Pons (tissue), 1 donor: ENCODE measurements at places on chromosomes 2 and 18.
A peak's percentile ranks its signal among the peaks of the same experiment; 100 is the strongest.

GRCh38 chr2:181313845-181314244 is 143.3 kb upstream of the ITGA4 start:
- no peak for DNase-seq

- DNase-seq, result no peak
Observed at GRCh38 chr18:13185675-13186198, 32.8 kb upstream of the LDLRAD4 start.

DNA sequence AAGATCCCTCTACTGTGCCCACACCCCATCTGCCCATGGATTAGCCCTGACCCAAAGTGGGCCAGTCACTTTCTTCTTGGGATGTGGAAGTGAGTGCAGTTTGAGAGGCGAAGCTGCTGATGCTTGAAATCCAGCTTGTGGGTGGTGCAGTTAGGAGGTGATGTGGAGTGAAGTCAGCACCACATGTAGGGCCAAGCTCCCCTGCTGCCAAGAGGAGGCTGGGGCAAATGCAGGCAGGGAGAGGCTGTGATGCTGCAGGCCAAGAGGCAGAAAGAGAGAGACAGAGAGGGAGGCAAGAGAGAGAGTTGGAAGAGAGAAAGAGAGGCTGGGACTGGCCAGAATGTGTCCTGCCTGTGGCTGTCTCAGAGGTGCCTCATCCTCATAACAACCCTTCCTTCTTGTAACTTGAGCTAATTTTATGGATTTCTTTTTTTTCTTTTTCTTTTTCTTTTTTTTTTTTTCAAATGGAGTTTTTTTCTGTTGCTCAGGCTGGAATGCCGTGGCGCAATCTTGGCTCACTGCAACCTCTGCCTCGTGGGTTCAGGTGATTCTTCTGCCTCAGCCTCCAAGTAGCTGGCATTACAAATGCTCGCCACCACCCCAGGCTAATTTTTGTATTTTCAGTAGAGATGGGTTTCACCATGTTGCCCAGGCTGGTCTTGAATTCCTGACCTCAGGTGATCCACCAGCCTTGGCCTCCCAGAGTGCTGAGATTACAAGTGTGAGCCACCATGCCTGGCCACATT is 35.3 kb upstream of the CAB39 start:
- DNase-seq, result no peak

- no peak for DNase-seq
Observed at GRCh38 chr2:176473851-176474250, 204.6 kb downstream of the MTX2 start.

DNA sequence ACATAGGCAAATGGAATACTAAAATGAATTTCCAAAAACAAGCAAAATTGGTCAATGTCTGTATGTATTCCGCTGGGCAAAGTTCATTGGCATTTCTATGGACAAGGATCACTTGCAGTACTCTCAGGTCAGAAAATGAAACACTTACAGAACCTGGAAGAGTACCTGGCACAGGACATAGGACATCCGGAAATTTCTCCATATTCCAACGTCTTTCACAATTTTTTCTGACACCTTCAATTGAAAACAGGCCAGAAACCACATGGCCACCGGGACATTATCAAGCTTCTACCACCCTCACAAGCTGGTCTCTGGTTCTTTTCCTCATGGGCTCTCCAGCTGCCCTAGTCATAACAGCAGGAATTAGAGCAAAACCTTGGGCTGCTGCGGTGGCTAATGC is 96.9 kb upstream of the MSH6 start:
- DNase-seq, result no peak

DNA sequence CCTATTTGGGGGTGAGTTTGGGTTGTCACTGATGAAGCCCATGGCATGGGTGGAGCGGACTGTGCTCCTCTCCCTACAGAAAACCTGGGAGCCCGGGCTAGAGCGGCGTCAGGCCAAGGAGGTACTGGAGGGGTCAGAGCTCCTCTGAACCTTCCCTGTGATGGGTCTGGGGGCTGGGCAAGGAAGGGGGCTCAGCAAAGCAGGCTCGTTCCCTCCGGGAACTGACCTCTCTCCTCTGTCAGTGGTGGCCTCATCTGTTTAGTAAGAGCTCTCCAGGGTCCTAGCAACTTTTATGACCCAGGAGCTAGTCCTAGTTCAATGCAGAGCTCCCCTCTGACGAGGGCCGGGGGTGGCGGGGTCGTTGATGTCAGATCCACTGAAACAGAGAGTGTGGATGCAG is 62.4 kb upstream of the OTOF start:
- DNase-seq, result no peak

DNA sequence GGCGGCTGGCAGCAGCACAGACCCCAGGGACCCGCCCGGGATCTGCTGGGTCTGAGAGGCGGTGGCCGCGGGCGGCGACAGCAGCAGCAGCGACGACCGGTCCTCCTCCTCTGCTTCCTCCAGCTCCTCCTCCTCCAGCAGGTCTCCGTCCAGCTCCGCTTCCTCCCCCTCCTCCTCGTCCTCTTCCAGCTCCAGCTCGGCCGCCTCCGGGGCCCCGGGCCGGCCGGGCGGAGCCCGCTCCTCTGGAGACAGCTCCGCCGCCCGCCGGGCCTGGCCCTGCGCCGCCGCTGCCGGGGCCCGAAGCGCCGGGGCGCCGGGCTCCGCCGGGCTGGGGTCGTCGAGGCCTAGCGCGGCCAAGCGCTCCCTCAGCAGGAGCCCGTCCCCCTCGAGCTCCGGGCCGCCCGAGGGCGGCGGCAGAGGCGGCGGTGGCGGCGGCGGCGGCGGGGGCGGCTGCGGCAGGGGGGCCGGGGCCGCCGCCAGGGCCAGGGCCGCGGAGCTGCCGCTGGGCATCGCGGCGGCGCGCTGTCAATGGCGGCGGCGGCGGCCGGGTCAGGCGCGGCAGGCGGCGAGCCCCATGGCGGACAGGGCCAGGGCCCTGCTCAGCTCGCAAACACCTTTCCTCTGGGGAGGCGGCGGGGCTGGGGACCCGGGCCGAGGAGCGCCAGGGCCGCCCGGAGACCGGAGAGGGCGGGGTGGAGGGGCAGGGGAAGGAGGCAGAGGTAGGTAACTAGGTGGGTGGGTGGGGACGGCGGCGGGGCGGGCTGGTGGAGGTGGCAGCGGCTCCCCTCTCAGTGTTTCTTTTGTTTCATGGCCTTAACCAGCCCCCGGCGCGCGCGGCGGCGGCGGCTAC is 445 bp downstream of the MEX3C start:
- peak; percentile 27 for DNase-seq

GRCh38 chr2:177073611-177074010 is 139.0 kb upstream of the HNRNPA3 start:
- DNase-seq, result no peak

DNA sequence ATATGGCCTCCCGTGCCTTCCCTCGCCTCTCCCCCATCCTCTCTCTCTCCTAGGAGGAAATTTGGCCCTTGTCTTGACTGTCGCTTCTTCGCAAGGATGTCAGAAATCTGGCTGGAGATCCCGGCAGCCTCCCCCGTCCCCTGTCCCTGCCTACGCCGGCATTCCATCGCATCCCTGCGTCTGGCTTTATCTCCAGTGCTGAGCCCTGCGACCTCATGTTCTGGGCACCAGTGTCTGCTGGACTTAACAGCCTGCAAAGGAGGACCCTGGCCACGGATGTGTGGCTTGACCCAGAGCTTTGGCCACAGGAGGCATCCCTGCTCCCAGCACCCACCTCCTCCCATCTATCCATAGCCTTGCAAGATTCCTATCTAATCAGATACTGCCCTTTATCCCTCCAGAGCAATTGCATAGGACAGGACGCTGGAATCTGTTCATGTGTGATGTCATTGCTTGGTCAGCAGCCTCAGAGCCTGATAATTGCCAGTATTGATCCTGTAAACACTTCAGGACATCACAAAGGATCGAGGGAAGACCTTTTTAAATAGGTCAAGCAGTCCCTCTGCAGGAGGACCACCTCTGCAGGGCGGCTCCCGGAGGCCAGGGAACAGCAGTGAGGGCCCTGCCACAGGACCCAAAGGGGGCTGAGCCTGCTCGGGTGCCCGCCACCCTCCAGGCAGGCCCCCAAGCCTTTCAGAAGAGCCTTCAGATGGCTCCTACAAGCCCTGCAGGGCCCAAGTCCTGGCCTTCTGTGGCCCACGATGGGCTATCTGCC is 168.2 kb downstream of the TWIST2 start:
- DNase-seq, result no peak

DNA sequence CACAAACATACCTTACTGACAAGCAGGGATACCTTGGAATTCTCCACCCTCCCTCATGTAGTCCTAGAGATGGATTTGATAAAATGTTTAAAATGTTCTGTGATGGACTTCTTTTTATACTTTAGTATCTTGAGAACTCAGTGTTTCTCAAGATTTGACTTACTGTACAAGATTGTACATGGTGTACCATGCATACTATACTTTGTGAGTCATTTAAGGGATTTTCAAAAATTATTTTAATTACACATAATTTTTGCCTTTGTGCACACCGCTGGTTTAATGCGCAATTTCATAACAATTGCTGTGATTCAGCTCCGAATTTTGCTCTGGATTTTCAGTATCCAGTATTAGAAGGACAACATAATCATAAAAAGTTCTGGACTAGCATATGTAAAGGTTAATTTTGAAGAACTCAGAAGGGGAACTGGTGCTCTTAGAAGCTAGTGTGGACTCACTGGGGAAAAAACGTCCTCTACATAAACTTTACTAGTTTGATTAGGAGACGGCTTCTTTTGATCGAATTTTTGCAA is 78.6 kb upstream of the ACSL3 start:
- no peak for DNase-seq

DNA sequence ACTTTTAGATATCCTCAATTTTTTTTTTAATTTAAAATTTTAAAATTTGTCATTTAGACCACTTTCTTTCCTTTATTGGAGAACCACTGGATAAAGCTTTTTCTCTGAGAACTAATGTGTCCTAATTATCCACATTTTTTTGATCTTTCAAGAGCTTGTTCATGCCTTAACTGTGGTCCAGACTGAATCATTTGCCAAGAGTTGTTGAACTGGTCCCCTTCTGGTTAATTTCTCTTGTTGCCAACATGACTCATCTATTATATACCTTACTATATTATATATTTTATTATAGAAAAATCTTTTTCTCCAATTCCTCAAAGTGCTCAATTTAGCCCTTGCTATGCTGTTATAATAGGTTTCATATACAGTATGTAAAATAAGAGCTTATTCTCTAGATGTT is 53.1 kb upstream of the TMEM87B start:
- no peak for DNase-seq

- no peak for DNase-seq
Observed at GRCh38 chr18:58937887-58938267, 73.2 kb downstream of the ZNF532 start.

- DNase-seq, result no peak
Observed at GRCh38 chr2:209974576-209974975, 27.9 kb upstream of the RPE start.

- no peak for DNase-seq
Observed at GRCh38 chr2:10167316-10167715, 44.8 kb downstream of the RRM2 start.

DNA sequence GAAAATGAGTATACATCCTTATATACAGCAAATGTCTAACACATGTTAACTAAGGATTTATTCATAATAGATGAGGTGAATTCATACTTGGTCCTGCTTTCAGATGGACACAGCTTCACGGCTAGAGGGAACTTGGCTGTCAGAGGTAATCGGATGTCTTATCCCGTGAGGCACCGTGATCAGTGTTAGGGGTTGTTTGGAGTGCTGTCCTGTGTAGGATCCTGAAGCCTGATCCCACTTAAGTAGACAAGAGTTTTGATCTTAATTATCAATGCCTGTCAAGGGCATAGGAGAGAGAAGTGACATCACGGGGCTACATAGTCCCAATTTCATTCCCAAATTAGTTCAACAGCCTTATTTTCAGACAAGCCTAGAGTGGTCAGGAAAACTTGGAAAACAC is 204.6 kb downstream of the RNF144A start:
- DNase-seq, result no peak

DNA sequence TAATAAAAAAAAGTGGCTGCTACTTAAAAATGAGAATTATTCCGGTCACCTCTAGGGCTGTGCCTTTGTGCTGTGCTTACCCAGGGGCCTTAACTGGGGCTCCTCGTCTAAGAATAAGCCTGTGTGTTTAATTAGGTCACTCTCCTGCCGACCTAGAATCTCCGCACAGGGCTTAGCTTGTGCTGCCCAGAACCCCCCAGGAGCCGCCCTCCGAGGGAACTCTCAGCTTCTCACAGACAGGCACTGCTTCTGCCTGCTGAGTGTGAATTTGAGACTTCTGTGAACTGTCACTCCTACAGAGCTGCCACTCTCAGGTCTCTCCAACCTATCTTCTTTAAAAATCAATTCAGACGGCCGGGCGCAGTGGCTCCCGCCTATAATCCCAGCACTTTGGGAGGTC is 11.9 kb upstream of the NT5DC4 start:
- DNase-seq, result peak; percentile 22

- no peak for DNase-seq
Observed at GRCh38 chr2:227205701-227206100, 41.3 kb downstream of the COL4A3 start.

- DNase-seq, result no peak
Observed at GRCh38 chr2:241064802-241065354, 37.2 kb downstream of the MTERF4 start.

- peak; percentile 38 for DNase-seq
Observed at GRCh38 chr2:60555066-60555782, 1.8 kb upstream of the BCL11A start.

GRCh38 chr2:80322311-80322920 is 17.9 kb upstream of the LRRTM1 start:
- no peak for DNase-seq

GRCh38 chr2:137644731-137645130 is 319.5 kb upstream of the HNMT start:
- DNase-seq, result no peak

- no peak for DNase-seq
Observed at GRCh38 chr2:85255456-85255812, 72.4 kb downstream of the TGOLN2 start.

DNA sequence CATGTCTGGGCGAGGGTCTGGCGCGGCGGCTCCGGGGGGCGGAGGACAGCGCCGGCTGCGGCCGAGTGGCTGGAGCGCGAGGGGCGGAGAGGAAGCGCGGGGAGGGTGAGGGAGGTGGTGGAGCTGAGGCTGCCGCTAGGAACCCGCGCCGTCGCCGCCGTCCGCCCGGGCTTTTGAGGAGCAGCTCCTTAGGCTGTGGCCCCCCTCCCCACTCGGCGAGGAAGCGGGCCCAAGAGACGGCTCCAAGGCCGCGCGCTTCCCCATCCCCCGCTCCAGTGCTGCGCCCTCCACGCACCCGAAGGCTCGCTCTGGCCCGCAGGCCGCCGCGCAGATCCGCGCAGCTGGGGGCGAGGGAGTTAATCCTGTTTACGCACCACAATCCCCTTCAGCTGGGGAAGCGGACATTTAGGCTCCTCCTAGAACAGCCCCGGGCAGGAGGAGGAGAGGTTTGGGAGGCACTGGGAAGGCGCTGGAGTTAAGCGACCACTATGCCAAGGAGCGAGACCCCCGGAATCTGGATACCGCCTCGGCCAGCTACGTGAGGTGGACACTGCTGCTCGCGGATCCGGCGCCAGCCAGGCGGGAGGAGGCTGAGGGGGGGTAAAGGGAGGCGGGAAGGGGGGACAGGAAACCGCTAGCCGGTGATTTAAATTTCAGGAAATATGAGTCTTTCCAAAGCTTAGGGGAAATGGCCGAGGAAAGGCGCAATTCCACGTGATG is at the start of gene CNRIP1:
CNRIP1 (minus strand) TSS at position 552 of the 720 bp plus-strand sequence; CDS start at position 3, 549 bp downstream.
- DNase-seq, result peak; percentile 61

GRCh38 chr2:149926149-149926548 is 338.6 kb upstream of the MMADHC start:
- DNase-seq, result no peak
